LoVo (cell line): ENCODE measurements at places on chromosomes 12 and 14.

- DNase-seq: no peak
Measured at GRCh38 chr14:24189460-24189859, 844 bp upstream of the IPO4 start.

DNA sequence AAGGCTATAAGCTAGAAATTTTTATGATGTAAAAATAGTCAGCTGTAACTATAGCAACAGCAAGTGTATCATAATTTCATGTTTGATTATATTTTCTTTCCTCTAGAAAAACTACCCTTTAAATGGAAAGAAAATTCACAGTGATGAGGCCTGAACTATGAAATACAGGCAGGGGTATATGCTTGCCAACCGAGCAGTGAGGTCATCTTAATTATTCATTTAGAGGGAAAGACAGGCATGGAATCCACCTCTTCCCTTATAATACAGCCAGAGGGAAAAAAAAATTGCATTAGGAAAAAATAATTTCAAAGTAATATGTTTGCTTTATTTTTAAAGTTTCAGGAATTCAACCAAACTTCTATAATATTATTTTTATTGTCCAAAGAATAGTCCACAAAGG, 139.8 kb downstream of the EPS8 start:
- DNase-seq: no peak

GRCh38 chr14:68215629-68216028, 396.1 kb downstream of the RAD51B start:
- DNase-seq: no peak

DNA sequence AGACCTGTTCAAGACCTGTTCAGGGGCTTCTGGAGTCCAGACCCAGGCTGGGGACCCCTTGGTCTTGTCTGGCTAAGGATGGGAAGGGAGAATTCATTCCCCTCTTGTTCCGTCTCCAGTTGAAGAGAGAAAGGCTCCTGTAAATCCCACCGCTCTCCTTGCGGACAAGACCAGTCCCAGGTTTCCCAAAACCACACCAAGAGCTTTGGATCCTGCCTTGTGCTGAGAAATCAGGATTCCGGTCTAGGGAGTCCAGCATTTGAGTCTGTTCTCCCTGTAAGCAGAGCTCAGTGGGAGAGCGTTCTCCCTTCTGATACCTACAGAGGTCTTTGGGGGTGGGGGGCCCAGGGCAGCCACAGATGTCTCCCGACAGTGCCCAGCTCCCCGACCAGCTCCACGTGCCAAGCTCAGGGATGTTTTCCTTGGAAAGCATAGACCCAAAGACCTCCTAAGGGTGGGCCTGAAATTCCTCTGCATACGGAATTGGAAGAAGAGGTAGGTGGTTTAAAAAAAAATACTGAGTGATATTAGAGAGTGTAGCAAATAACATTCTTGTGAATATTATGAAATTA, 1.9 kb downstream of the HOXC13 start:
- no peak for DNase-seq

DNA sequence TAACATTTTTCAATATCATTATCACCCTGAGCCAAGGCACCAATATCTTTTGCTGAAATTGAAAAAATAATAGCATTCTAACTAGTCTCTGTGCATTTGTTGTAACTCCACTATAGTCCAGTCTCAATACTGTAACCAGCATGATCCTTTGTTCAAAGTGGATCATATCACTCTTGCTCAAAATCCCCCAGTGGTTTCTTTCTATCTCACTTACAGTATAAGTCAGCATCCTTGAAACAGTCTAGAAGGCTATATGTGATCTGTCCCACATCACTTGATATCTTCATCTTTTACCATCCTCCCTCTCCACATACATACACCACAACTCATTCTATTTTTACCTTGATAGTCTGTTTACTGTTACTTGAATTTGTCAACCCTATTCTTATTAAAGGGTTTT, 435.7 kb downstream of the CCER1 start:
- no peak for DNase-seq

- no peak for DNase-seq
Measured at GRCh38 chr12:21675641-21676040, 18.0 kb upstream of the LDHB start.

DNA sequence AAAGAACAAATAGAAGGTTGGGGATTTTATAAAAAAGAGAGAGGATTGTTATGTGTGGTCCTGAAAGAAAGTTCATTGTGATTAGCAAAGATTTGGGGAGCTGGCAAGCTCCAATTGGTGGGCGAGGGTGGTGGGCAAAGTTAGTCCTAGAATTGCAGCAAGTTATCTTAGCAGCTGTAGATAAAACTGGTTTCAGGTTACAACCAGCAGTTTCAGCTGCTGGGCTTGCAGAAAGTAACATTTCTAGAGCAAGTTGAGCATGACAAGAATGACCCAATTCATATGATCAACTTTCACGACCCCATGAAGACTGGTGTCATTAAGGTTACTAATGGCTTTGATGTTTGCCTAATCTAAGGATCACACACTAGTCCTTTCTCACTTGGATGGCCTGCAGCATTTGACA, 177.9 kb upstream of the NUDT4 start:
- no peak for DNase-seq

GRCh38 chr12:40971911-40972310, 216.2 kb upstream of the PDZRN4 start:
- no peak for DNase-seq

DNA sequence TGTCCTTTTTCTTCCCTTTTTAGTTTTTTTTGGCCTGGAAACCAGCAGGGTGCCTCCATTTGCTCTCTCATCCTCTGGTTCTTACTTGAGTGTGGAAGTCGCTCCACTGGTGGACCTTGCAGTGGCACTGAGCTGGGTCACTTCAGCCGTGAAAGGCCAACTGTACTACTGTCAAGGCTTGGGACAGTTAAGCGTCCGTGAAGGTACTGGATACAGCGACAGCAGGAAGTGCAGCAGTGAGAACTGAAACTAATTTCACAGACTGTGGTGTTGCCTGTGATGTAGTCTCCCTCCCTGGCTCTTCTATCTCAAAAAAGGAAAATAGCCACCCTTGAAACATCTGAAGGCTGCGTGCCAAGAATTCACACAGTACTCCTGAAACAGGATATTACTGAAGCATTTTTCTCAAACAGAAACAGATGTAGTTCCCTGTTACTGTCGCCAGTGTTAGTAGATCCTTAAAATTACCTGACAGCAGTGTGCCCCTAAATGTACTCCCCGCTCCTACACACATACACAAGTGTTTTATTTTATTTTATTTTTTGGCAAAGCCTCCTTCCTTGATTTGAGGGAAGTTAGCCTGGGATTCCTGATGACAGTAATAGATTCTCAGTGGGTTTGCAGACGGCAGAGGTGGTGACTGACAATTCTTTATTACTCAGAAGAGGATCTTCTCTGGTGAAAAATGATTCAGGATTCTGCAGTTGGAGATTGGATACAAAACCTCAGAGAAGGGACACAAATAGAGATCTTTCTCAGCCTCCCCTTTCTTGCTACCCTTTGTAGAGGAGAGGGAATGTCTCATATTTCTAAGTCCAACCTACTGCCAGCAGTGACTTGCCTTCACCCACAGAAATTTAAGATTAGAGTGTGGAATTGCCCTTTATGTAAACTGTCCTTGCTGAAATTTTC, 4.4 kb downstream of the SUSD6 start:
- DNase-seq: no peak
